Sigmoid colon (tissue), 7 donors: ENCODE measurements at places on chromosomes 3 and 15. TPM values are rescaled to one million over a fixed set of nuclear protein-coding genes. Genes with fewer than 3 reads are reported as not detected.

GRCh38 chr3:168839653-168840052 lies 743.9 kb upstream of the GOLIM4 start:
- H3K36me3 ChIP-seq: no peaks in the 10 kb centered on the region
- no peaks in the 10 kb centered on the region for H3K27me3 ChIP-seq
- H3K27ac ChIP-seq: no peak overlapping the region
- H3K4me1 ChIP-seq: no peaks in the 10 kb centered on the region
- DNase-seq: no peak

DNA sequence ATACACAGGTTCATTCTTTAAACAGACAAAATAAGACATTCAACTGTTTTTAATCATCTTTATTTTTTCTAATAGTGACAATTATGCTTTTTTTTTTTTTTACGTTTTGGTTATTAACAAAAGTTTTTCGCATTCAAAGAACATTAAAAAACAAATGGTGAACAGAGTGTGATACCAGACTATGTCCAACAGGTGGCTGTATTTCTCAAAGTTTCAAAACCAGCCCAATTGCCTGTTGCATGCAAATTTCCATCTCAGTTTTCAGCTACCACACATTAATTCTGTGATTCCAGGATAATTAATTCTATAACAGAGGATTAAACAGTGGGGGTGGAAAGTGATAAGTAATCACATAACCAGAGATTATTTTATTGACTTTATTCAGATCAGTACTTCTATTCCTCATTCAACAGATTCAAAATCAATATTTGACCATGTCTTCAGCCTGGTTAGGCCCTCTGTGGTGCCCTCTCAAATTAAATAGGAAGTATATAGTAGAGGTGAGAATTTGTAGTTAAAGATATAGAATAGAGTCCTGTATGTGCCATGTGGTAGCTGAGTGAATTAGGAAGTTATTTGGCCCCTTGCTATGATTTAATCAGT lies 122.2 kb upstream of the DCBLD2 start:
- H3K27me3 ChIP-seq: no peaks in the 10 kb centered on the region
- H3K36me3 ChIP-seq: no peaks in the 10 kb centered on the region
- no peak overlapping the region for H3K4me3 ChIP-seq
- H3K4me1 ChIP-seq: no peaks in the 10 kb centered on the region

DNA sequence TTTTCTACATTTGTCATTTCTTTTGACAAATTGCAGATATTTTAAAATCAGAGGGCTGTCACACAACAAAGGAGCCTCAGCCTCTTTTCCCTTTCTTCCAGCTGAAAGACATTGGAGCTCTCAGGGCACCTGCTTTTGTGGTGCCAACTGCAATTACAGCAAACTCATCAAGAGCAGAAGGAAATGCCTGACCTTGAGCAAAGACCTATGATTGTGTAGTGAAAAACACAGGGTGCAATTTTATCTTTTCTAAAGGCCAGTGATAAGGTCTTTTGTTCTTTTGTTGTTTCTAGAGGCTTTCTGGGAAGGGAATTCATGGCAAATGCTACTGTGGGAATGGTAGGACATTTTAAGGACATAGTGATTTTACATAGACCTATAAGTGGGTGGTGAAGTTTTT lies 214.3 kb downstream of the OXSM start:
- no peak overlapping the region for H3K27ac ChIP-seq
- no peak for DNase-seq
- H3K36me3 ChIP-seq: no peaks in the 10 kb centered on the region
- H3K4me3 ChIP-seq: no peak overlapping the region
- H3K27me3 ChIP-seq: no peaks in the 10 kb centered on the region

DNA sequence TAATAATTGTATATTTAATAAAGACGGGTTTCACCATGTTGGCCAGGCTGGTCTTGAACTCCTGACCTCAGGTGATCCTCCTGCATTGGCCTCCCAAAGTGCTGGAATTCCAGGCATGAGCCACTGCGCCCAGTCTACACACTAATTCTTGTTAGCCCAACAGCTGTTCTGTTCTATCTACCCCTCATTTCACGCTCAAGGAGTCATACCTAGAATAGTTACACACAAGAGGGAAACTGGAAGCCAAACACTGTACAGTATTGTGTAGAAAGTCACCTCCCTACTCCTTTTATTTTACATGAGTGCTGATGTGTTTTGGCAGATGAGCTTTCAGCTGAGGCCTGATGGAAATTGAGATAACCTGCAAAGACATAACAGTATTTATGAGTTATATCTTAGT lies 13.4 kb upstream of the CTDSPL2 start:
- H3K27ac ChIP-seq: no peak overlapping the region
- H3K4me1 ChIP-seq: no peaks in the 10 kb centered on the region
- no peaks in the 10 kb centered on the region for H3K27me3 ChIP-seq
- H3K36me3 ChIP-seq: no peaks in the 10 kb centered on the region
- no peak overlapping the region for H3K4me3 ChIP-seq

DNA sequence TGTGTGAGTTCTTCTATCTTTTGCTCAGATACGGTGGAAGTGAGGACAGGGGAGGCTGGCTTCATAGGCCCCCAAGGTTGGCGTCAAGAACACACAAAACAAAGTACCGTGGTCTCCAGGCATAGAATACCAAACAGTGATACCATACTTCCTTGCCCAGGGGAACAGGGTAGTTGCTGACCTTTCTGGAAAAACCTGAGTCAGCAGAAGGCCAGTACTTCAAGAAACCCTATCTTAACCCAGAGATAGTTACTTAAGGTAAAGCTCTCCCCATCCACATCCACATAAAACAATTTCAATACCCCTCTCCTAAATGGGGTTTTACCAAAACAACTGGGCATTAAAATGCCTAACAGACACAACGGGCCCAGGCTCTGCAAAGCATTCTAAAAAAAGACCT lies 29.6 kb upstream of the RPS17 start:
- H3K4me1 ChIP-seq: no peaks in the 10 kb centered on the region
- H3K27ac ChIP-seq: no peak overlapping the region
- H3K4me3 ChIP-seq: no peak overlapping the region
- no peak for DNase-seq

DNA sequence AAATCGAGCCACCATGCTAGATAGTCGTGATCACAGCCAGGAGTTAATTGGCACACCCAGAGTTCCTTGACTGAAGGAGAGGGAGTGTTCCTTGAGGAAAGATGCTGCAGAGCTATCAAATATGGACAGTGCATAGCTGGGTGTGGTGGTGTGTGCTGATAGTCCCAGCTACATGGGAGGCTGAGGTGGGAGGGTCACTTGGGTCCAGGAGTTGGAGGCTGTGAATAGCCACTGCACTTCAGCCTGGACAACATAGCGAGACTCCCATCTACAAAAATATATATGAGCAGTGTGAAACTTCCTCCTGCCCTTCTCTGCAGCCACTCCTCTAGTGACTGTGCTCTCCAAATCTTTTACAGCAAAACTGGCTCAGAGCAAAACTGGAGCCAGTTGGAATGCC lies 10.0 kb upstream of the USP13 start:
- DNase-seq: no peak
- no peaks in the 10 kb centered on the region for H3K4me1 ChIP-seq
- H3K27ac ChIP-seq: no peak overlapping the region
- H3K4me3 ChIP-seq: no peak overlapping the region
- H3K36me3 ChIP-seq: no peaks in the 10 kb centered on the region

DNA sequence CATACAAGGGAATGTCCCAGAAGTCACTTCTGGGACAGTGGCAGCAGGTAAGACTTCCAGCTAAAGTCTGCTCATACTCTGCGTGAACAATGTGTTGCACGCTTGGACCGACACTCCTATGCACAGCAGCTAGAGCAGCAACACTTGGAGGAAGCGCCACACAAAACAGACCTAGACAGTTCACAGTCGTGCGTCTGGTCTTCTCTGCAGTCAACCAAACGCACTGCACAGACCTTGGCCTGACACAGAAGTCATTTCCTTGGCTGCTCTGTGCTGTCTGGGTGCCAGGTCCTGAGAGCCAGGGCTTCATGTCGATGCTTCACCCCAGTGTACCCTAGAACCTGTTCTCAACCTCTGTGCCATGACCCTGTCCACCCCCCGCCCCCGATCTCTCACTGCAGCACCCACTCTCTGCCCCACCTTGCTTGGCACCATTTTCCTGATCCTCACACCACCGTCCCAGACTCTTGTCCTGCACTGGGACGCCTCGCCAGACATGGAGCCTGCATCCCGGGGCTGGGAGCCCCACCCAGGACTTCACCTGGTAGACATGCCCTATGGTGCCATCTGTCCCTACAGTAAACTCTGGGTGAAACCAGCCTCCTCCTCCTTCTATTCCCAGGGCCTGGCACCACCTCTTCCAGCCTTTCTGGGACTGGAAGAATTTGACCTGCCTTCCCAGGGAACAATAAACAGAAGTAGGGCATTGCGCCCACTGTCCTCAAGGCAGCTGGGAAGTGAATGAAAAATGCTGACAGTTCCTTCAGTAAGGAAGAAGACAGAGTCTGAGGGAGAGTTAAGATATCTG lies 3.1 kb downstream of the ATP10A start:
- H3K4me3 ChIP-seq: peak overlapping the region; percentile 68
- H3K27ac ChIP-seq: peak overlapping the region; percentile 95
- H3K27me3 ChIP-seq: no peaks in the 10 kb centered on the region

DNA sequence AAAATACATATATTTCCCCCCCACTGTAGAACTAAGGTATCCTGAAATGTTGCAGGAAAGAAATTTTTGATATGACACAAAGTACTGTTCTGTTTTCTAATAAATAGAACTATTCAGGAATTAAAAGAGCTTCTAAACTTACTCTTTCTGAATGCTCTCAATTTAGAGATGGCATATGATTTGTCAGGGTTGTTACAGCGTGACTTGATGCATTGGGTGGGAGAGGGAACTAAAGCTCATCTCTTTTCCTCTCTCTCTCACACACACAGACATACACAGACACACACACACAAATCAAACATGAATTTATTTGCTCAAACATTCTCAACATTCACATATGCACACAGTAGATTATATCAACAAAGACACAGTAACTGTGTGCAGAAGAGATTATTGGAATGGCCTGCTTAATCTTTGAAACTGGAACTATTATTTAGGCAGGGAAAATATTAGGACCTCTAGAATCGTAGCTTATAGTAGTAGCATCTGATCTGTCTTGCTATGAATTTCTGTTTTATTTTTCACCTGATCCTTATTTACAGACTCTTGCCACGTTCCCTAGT lies 807.4 kb upstream of the GBE1 start:
- no peak overlapping the region for H3K4me3 ChIP-seq
- H3K27ac ChIP-seq: no peak overlapping the region
- no peaks in the 10 kb centered on the region for H3K27me3 ChIP-seq
- H3K4me1 ChIP-seq: no peaks in the 10 kb centered on the region
- no peak for DNase-seq

- no peaks in the 10 kb centered on the region for H3K4me1 ChIP-seq
- no peaks in the 10 kb centered on the region for H3K27me3 ChIP-seq
- no peak for DNase-seq
- no peak overlapping the region for H3K27ac ChIP-seq
Measured at GRCh38 chr3:39668420-39668819, 141.0 kb upstream of the MYRIP start.

DNA sequence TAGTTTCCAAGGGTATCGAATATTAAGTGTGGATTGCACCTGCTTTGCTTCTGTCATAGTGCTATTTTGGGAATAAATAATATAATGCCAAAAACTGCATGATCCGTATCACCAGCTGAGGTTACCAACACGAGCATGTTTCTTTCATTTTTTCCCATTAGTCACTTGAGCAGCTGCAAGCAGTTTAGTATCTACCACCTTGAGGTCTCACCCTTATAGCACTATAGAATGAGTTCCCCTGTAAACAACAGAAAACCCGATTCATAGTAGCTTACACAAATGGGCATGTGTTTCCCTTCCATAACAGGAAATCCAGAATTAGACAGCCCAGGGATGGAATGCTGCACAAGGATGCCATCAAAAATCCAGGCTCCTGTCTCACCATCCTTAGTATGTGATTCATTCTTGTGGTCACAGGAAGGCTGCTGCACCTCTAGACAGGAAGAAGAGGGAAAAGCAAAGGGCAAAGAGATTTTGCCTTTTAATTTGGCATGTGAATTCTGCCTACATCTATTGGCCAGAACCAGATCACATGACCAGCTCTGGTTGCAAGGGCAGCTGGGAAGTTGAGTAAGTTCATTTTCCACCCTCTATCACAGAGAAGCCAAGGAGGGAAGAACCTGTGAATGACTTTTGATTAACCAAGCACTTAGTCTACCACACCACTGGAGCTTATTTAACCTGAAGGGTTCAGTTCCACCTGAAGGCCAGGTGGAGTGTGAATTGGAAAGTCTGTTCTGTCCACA lies 91.3 kb upstream of the SLC25A36 start:
- H3K36me3 ChIP-seq: no peaks in the 10 kb centered on the region
- no peaks in the 10 kb centered on the region for H3K27me3 ChIP-seq
- H3K4me1 ChIP-seq: no peaks in the 10 kb centered on the region
- no peak for DNase-seq
- H3K4me3 ChIP-seq: no peak overlapping the region
- no peak overlapping the region for H3K27ac ChIP-seq

The COL8A1 gene
- total RNA-seq: 20.6 TPM

The PLSCR2 gene
- not detected for total RNA-seq
